Subcutaneous preadipocyte (primary cell): ENCODE measurements at places on chromosomes 3 and 15. TPM values are rescaled to one million over a fixed set of nuclear protein-coding genes. Genes with fewer than 3 reads are reported as not detected.

The PSTPIP1 gene
- total RNA-seq, result under 0.01 and 0.37 TPM in 2 replicates

The GTPBP8 gene
- 34.0 and 52.5 TPM in 2 replicates for total RNA-seq

The UBE2E2 gene
- 46.3 and 53.0 TPM in 2 replicates for total RNA-seq

The LRRC57 gene
- 9.6 and 14.1 TPM in 2 replicates for total RNA-seq

The SLC22A13 gene
- total RNA-seq, result 0.37 and 1.2 TPM in 2 replicates

The SERP1 gene
- 115 and 144 TPM in 2 replicates for total RNA-seq

The MESP1 gene
- total RNA-seq, result 0.20 TPM in 1 of 2 replicates, not detected in the other

The FSTL1 gene
- total RNA-seq, result 920 and 1,034 TPM in 2 replicates

The TPM1 gene
- total RNA-seq, result 40.4 and 68.4 TPM in 2 replicates

The CA12 gene
- 122 and 133 TPM in 2 replicates for total RNA-seq

The EXOG gene
- 9.9 and 12.5 TPM in 2 replicates for total RNA-seq

The KIF9 gene
- total RNA-seq, result 3.7 and 5.5 TPM in 2 replicates

The MYD88 gene
- total RNA-seq, result 5.7 and 6.6 TPM in 2 replicates

The SERPINI2 gene
- total RNA-seq, result not detected in 2 replicates

The EOMES gene
- under 0.01 TPM in 1 of 2 replicates, not detected in the other for total RNA-seq

The RHO gene
- not detected in 2 replicates for total RNA-seq

The PAK2 gene
- 37.1 and 53.0 TPM in 2 replicates for total RNA-seq

The GOLGA8O gene
- under 0.01 and 0.20 TPM in 2 replicates for total RNA-seq

The ADAMTS9 gene
- total RNA-seq, result 2.2 and 3.3 TPM in 2 replicates

The SLC6A20 gene
- total RNA-seq, result not detected in 2 replicates

The LYZL4 gene
- not detected in 2 replicates for total RNA-seq

The NR1I2 gene
- total RNA-seq, result 0.20 TPM in 1 of 2 replicates, not detected in the other

The OR5H6 gene
- not detected in 2 replicates for total RNA-seq

The TMEM207 gene
- not detected in 2 replicates for total RNA-seq

The CTXN2 gene
- total RNA-seq, result not detected in 2 replicates

The GHSR gene
- total RNA-seq, result not detected in 2 replicates

The MYZAP gene
- under 0.01 and 0.59 TPM in 2 replicates for total RNA-seq

The MAP1A gene
- total RNA-seq, result 45.4 and 72.8 TPM in 2 replicates

The CCDC54 gene
- not detected in 2 replicates for total RNA-seq

The ISLR gene
- 2.5 and 18.7 TPM in 2 replicates for total RNA-seq

The LRRC31 gene
- not detected in 2 replicates for total RNA-seq

The ZNF280D gene
- total RNA-seq, result 28.3 and 36.6 TPM in 2 replicates

The CHRNA3 gene
- total RNA-seq, result not detected in 2 replicates

The GADL1 gene
- total RNA-seq, result under 0.01 TPM in 1 of 2 replicates, not detected in the other

The ZNF660 gene
- total RNA-seq, result 0.20 and 1.8 TPM in 2 replicates

The HYAL2 gene
- 32.0 and 34.4 TPM in 2 replicates for total RNA-seq

The CLRN1 gene
- total RNA-seq, result not detected in 2 replicates

The OR5K2 gene
- not detected in 2 replicates for total RNA-seq

The KLHL40 gene
- total RNA-seq, result not detected in 2 replicates

The PLSCR5 gene
- total RNA-seq, result not detected in 2 replicates

The PRICKLE2 gene
- 32.0 and 32.1 TPM in 2 replicates for total RNA-seq

The RGMA gene
- total RNA-seq, result 1.6 and 2.9 TPM in 2 replicates

The C2CD4B gene
- not detected in 2 replicates for total RNA-seq
